SIG-M5 (cell line): ENCODE measurements at places on chromosomes 11 and 22.

GRCh38 chr11:27600656-27601055 is 94.1 kb upstream of the LIN7C start:
- no peak for DNase-seq

DNA sequence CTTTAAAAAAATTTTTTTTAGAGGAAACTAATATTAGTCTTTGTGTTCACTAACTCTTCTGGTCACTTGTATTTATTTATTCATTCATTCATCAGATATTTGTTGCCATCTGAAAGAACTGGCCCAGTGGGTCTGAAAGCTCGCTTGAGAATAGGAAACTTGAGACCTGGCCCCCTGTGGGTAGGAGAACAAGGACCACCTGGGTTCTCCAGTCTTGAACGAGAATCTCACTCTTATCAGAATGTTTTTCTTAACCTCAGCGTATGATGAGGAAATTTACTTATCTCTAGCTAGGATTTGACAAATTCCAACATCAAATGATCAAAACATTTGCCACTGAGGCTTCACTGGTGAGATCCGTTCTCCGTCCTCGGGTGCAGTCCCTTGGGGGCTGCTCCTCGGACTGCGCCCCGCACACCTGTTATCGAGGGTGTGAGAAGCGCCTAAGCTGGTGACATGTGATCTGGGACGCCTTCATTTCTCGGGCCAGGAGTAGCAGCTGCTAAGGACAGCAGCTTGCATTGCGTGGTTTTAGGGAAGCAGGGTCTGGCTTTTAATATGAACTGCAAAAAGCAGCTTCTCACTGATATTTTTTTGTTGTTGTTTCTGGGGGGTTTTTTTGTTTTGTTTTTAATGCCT is 6.3 kb downstream of the C22orf31 start:
- no peak for DNase-seq

GRCh38 chr22:39556970-39557841 is 13.3 kb upstream of the CACNA1I start:
- no peak for DNase-seq

GRCh38 chr11:62450543-62451240 is 31.9 kb downstream of the SCGB1A1 start:
- no peak for DNase-seq

DNA sequence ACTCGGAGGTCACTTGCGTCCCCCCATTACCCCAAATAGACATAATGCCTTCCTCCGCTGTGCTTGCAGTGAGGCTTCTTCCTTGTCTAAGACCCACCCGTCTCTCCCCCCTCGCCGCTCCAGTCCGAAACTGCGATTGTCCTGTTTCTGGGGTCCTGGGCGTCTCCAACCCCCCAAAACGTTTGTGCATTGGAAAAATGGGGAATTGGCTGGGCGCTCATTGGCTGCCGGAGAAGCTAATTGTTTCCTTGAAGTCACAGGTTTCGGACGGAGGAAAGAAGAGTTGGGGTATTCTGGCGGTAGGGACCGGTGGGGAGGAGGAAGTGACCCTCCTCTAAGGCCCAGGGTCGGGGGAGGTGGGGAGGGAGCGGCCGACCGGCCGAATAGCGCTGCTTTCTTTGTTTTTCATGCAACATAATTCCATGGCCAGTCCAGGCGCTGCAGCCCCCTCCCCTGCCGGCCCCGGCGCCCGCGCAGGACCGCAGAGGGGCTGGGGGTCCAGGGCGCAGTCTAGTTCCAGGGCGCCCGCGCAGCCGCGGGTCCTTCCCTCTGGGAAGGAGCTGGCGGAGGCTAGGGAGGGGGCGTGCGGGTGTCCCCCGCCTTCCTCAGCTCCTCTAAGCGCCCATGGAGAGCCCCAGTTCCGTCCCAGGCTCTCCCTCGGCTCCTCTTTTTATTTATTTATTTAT is 12.7 kb upstream of the CPT1A start:
- no peak for DNase-seq
